ENCODE measurements at places on chromosomes 3 and 15.

DNA sequence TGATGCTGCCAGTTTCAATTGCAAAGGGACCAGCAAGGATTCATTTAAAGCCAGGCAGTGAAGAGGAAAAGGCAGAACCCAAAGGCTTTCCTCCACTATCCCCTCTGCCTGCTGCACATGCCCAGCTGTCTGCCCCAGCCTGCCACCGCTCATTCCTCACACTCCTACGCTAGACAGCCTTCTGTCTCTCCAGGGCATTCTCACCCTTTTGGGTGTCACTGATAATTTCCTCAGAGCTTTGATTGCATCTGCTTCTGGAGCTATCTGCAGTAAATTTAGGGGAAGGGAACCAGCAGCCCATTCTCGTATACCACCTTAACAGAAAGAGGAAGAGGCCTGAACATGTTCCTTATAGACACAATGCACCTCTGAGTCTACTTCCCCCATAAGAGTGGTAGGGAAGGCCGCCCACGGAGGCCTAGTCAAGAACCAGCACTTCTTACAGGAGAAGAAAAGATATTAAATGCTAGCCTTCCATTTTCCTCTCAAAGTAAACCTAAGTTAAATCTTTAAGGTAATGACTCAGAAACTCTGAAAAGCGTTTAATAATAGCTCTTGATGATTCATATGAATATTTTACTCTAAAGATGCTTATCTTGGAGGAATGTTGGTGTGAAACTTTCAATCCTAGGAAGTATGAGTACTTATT is 20.9 kb downstream of the NUDT16 start:
- DNase-seq = no peak

GRCh38 chr15:77599899-77600298 is 32.8 kb downstream of the LINGO1 start:
- DNase-seq = no peak

GRCh38 chr3:149472030-149472797 is 2.3 kb upstream of the TM4SF4 start:
- DNase-seq = no peak

GRCh38 chr3:146625186-146625775 is 20.1 kb upstream of the PLSCR5 start:
- no peak for DNase-seq

DNA sequence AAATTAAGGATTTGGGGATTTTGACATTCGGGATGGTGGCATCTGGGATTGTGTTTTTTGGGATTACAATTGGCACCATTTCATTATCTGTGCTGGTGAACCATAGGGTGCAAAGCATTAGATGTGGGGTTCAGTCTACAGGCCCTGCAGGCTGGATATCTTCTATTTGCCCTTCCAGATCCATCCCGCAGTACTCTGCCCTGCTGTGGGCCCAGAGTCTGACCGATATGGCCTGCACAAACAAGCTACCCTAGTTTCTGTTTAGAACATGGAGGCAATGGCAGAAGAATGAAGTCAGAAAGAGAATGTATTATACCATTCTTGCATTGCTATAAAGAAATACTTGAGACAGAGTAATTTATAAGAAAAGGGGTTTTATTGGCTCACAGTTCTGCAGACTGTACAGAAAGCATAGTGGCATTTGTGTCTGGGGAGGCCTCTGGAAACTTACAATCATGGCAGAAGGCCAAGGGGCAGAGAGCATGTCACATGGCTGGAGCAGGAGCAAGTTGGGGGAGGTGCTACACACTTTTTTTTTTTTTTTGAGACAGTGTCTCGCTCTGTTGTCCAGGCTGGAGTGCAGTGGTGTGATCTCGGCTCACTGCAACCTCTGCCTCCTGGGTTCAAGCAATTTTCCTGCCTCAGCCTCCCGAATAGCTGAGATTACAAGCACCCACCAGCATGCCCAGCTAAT is 93.7 kb downstream of the NCEH1 start:
- DNase-seq = no peak

- DNase-seq = no peak
Measured at GRCh38 chr3:98188545-98188944, 22.0 kb downstream of the OR5H15 start.

- DNase-seq = no peak
Measured at GRCh38 chr3:193134856-193135255, 106.2 kb upstream of the PLAAT1 start.

- no peak for DNase-seq
Measured at GRCh38 chr3:102307442-102307841, 127.4 kb upstream of the ZPLD1 start.

Data from stimulated activated CD4-positive, alpha-beta T cell treated with anti-CD3 and anti-CD28 coated beads, Interleukin-4, amount 100 ng/mL, for 48 hours (primary cell).